ENCODE measurements at places on chromosomes 4 and X.

- DNase-seq, result no peak
Observed at GRCh38 chr4:81746071-81746470, 274.4 kb upstream of the RASGEF1B start.

- peak; percentile 87 for DNase-seq
Observed at GRCh38 chrX:119181491-119181890, 53.9 kb upstream of the KIAA1210 start.

DNA sequence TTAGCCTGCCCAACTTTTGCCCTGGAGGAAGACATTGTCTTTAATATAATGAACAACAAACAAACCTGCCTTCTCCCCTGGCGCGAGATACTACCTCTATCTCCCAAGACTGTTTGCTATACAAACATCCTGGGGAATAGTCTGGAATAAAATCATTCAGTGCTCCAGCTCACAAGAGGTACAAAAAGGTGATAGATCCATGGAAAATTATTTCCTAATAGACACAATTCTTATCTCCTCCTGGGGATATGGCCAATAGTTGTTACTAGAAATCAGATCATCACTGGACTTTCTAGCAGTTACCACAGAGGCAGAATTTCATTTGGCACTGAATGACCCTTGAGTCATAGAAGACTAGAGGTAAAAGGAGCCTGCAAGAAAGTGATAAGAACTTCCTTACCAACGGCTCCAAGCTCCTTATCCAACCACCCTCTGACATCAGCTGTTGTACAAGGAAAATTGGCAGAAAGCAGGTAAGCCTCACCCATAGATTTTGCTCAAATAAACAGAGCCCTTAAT, 38.1 kb downstream of the MID1 start:
- DNase-seq, result no peak

DNA sequence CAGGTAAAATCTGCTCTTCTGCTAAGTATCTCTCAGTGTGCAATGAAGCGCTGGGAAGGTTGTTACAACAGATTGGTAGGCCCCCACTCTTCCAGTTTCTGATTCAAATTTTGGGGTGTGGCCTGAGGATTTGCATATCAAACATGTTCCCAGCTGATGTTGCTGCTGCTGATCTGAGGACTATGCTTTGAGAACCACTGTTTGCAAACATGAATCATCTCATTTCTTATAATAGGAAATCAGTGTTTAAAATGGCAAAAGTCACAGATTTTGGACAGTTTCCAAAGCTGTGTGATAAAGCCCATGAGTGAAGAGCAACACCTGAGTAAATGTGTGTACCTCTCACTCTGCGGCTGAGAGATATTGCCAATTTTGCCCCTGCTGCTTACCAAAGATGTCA, 36.2 kb upstream of the NDNF start:
- DNase-seq, result no peak

GRCh38 chr4:41339812-41340809, 83.4 kb downstream of the UCHL1 start:
- DNase-seq, result no peak

DNA sequence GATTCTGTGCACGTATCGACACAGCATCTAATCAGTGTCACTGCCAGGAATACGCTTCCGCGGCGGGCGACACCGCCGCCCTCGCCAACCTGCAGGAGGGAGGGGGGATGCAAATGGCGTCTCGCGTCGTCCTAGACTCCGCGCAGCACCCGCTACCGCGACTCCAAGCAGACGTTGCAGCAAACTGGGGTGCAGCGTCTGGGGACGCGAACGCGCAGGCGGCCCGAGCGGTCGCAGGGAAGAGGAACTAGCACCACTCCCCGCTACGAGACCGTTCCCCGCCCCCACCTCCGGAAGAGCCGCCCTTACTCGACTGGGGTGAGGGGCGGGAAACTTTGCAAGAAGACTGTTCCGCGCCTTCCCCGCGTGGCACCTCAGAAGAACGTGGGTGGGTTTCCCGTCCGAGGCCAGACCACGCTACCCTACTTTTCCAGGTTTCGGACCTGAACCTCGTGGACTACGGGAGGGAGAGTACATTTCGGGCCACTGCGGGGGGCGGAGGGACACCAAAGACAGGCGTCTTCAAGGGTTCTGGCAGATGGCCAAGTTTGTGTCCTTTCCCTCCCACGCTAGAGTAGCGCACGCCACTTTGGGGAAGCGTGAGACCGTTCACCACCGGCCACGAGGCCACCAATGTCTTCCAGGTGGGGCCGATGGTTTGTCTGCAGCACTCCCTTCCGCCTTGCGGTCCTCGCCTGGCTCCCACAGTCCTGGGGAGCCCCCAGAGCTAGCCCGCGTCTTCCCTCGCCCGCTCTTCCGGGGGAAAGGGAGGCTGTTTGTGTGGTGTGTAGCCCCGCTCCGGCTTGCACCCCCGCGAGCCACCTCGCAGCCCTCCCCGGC, 78.0 kb upstream of the BCOR start:
- no peak for DNase-seq

- DNase-seq, result no peak
Observed at GRCh38 chrX:46683048-46683447, 75.9 kb downstream of the SLC9A7 start.

DNA sequence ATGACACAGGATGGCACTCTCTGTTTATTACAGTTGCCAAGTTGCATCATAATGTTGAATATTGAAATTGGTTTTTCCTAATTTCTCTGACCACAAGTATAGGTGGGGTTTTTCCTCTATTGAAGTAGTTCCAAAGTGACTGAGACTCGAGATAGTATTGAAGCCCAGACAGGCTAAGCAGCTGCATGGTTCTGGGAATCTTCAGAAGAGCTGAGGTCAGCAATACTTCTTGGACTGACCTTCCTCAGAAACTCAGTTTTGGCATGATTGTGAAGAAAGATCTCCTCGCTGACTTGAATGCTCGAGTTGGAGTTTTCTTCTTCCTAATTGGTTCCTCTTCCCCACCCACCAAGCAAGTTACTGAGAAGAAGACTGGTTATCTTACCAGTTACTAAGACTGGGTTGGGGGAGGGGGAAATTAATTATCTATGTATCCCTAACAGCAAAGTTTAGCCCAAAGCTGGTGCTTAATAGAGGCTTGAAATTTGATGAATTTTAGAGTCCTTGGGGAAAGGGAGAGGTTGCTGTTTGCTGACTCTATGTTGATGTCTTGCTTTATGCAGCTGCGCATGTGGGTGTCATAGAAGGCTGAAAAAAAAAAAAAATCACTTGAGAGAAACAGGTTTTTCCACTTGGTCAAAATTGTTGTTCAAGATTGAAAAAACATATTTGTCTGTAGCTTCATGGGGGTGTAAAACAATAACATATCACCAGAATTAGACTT, 91.1 kb downstream of the P2RY10 start:
- no peak for DNase-seq

GRCh38 chr4:5357870-5358269, 306.6 kb downstream of the STK32B start:
- DNase-seq, result no peak

- no peak for DNase-seq
Observed at GRCh38 chr4:68267433-68267944, 22.0 kb upstream of the TMPRSS11B start.

- DNase-seq, result no peak
Observed at GRCh38 chrX:31091819-31092218, 20.0 kb upstream of the FTHL17 start.

- DNase-seq, result no peak
Observed at GRCh38 chrX:151703487-151703886, 8.2 kb downstream of the PRRG3 start.

GRCh38 chrX:1341545-1342184, 5.1 kb downstream of the IL3RA start:
- no peak for DNase-seq

DNA sequence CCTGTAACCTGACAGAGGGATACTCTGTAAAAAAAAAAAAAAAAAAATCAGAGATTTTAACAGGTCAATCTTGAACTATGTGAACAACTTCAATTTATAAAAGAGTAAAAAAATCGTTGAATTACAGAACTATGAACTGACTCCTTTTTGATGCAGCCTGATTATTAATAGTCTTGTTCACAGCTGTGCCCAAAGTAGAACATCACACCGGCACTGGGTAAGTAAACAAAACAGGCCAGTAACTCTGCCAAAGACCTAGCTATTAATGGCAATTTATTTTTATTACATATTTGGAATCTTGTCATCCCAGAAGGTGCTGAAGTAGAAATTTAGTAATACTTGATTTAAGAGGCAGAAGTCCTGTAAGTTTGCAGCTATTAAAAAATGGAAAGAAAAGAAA, 31.4 kb downstream of the CPE start:
- DNase-seq, result no peak

- no peak for DNase-seq
Observed at GRCh38 chrX:134669378-134670098, 11.3 kb upstream of the PLAC1 start.

- no peak for DNase-seq
Observed at GRCh38 chrX:124529786-124530185, 183.4 kb downstream of the SH2D1A start.

DNA sequence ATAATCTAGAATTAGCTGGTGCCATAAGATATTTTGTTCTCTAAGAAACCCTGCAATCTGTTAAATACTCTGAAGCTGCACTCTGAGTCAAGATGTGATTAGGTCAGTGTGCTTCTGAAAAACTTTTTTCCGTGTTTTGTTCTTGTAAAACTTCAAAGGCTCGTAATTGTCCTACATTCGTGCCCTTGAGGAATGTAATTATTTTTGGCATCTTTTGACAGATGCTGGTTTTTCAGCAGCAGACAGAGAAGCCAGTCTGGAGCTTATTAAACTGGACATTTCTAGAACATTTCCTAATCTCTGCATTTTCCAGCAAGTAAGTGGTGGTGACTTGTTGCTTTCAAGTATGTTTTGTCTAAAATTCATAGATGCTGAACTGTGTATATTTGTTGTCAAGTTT, 36.8 kb upstream of the TADA2B start:
- DNase-seq, result no peak

DNA sequence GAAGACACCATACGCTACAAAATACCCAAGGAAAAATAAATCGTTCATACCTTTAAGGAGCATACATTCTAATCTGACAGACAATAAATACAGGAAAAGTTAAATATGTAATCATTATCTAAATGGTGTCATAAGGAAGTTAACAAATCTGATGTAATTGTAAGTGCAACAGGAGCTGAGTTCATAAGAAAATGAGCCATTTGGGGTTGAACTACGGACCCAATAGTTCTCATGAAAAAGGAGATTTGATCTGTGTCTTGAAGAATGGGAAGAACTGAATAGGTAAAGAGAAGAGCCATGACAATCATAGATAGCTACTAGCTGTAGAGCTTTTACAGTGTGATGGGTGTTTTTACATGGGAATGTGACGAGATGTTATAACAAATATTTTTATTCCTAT, 175.6 kb downstream of the ANKRD50 start:
- DNase-seq, result no peak

DNA sequence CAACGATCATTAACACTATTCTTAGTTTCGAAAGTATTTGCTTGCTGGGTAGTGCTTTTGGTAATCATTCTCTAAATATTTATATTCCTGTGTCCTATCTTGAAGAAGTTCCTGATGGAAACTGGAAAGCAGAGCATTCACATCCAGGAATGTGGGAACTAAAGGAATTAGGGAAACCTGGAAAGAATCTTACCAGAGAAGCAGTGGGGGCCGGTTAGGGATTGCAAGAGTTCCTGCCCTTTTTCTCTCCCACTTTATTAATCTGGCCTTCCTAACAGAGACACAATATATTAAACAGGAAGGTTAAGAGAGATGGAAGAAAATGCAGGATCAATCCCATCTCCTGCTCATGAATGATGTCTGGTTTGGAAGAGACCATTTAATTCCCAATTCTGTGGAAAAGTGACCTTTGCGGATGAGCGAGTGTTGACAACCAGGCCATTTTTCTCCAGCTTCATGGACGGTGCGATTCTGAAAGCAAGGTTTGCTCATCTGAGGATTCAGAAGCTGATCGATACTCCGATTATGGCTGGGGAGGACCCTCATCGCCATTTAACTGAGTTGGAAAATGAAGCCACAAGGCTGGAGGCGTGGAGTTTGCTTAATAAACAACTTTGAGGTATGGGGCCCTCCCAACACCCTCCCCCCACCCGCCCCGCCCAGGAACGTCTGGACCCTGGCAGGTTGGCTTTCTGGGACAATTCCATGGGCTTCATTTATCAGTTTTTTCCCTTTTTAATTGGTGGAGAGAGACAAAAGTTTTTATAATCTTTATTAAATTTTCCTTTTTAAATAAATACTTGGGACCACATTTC, 52.3 kb downstream of the C4orf51 start:
- DNase-seq, result no peak

Measured in vagina (tissue), 2 donors.